ENCODE measurements at places on chromosomes 11 and 22.

GRCh38 chr11:109808569-109808968, 284.6 kb upstream of the ZC3H12C start:
- DNase-seq = no peak

DNA sequence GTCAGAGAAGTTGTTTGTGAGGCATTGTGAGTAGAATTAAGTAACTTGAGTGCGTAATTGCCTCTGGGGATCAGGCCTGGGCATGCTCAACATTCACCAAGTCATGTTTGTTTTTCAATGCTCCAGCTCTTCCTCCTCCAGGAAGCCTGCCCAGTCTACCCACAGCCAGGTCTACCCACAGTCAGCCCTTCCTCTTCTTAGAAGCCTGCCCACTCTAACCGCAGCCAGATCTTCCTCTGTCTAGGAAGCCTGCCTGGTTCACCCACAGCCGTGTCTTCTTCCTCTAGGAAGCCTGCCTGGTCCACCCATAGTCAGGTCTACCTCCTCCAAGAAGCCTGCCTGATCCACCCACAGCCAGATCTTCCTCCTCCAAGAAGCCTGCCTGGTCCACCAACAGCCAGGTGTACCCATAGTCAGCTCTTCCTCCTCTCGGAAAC, 25.0 kb downstream of the LRP5 start:
- DNase-seq = no peak

GRCh38 chr11:94604482-94604881, 37.3 kb downstream of the PIWIL4 start:
- no peak for DNase-seq

DNA sequence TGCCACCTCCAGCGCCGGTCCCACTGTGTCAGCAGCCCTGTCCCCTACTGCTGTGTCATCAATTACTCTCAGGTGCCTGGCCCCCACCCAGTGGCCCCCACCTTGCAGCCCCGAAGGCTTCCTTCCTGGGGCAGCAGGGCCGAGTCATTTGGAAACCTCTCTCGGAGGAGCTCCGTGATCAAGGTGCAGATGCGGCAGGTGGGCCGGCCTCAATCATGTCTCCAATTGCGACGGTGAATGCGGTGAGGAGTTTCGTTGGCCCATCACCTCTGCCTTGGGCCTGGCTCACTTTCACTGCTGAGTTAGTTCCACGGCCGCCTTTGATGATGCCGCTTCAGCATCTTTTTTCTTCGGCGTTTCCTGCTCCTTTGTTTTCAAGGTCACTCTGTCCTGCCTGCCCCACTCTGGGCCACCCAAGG, 11.3 kb upstream of the CXCR5 start:
- DNase-seq = no peak

DNA sequence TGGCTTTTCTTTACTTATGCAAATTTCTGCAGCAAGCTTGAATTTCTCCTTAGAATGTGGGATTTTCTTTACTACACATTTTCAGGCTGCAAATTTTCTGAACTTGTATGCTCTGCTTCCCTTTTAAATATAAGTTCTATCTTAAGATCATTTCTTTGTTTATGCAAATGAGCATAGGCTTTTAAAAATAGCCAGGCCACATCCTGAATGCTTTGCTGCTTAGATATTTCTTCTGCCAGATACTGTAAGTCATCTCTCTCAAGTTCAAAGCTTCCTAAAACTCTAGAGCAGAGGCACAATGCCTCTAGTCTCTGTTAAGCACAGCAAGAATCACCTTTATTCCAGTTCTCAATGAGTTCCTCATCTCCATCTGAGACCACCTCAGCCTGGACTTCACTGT, 685.9 kb upstream of the LRRC4C start:
- no peak for DNase-seq

DNA sequence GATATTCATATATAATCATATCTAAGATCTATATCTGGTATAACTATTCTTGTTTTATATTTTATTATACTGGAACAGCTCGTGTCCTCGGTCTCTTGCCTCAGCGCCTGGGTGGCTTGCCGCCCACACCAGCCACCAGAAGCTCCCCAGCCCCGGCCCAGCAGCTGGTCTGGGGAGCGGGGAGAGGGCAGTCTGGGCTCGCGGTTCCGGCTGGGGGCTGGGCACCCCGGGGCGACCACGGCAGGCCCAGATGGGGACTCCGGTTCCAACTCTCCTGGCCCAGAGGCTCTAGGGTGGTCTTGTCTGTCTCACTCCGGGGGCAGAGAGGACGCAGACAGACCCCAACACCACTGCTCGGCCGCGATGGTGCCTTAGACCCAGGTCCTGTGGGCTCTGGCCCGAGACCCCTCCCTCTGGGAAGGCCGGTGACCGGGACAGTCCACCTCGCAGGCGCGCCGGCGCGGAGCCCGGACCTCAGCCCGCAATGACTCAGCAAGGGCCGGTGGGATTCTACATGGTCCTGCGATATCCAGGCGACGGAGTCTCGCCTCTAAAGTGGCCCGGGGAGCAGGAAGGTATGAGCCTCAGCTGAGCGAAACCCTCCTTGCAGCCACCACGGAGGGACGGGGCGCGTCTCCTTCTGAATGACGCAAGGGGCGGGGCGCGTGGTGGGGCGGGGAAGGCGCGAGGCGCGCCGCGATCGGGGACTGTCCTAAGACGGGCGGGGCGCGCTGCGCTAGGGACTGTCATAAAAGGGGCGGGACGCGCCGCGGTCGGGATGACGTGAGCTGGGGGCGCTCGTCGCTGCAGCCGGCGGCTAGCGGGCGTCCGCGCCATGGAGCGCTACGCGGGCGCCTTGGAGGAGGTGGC, at the start of gene DGCR6:
Gene DGCR6 (plus strand): TSS at position 781 of the 870 bp plus-strand sequence. CDS start 55 bp downstream, at position 836.
- no peak for DNase-seq

GRCh38 chr11:10982704-10983510, 125.1 kb upstream of the ZBED5 start:
- DNase-seq = no peak

Data from caudate nucleus (tissue), 63 donors.